ENCODE measurements at places on chromosomes 7 and 10.

- DNase-seq = no peak
Observed at GRCh38 chr7:41786404-41786803, 83.5 kb upstream of the INHBA start.

- peak; percentile 82 for DNase-seq
Observed at GRCh38 chr7:129958643-129959470, 6.1 kb upstream of the UBE2H start.

- DNase-seq = no peak
Observed at GRCh38 chr10:105181626-105182025, 540.5 kb downstream of the SORCS3 start.

- peak; percentile 21 for DNase-seq
Observed at GRCh38 chr7:4799508-4800268, 24.3 kb downstream of the AP5Z1 start.

GRCh38 chr7:66265566-66265965 lies 60.4 kb downstream of the TPST1 start:
- no peak for DNase-seq

- no peak for DNase-seq
Observed at GRCh38 chr7:42494199-42494710, 257.2 kb upstream of the GLI3 start.

DNA sequence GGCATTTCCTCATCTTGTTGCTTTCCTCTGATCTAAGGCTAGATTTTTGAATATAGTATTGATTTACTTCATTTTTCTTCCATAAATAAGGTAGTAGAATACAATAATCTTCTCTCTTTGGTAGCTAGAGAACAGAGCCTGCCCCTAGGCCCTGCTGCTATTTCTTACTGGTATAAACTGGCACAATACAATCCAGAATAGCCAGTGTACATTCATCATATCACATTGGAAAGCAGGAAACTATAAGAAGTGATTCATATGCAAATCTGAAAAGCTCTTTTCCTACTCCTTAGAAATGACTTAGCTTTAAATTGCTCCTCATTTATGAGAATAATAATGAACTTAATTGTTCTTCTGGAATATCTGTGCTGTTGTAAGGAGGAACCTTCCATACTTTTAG lies 100.2 kb downstream of the KCND2 start:
- no peak for DNase-seq

- DNase-seq = no peak
Observed at GRCh38 chr7:149879271-149879743, 5.5 kb downstream of the ATP6V0E2 start.

DNA sequence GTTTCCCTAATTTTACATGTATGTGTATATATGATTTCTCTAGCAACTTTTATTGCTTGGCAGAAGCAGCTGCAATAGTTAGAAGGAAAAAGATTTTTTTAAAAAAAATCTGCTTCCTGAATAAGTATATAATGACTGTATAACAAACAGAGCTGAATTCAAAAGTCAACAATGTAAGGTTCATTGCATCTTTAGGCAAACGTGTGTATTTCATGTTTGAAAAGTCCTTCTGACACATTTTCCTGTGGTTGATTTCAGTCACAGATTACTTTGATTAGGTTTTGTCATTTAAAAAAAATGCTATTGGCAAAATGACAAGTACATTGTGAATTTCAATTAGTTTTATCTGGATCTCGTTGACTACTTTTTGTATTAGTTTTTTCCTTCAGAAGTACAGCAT lies 231.0 kb downstream of the CSTF2T start:
- DNase-seq = no peak

GRCh38 chr7:71385330-71385729 lies 253.4 kb downstream of the GALNT17 start:
- DNase-seq = no peak

DNA sequence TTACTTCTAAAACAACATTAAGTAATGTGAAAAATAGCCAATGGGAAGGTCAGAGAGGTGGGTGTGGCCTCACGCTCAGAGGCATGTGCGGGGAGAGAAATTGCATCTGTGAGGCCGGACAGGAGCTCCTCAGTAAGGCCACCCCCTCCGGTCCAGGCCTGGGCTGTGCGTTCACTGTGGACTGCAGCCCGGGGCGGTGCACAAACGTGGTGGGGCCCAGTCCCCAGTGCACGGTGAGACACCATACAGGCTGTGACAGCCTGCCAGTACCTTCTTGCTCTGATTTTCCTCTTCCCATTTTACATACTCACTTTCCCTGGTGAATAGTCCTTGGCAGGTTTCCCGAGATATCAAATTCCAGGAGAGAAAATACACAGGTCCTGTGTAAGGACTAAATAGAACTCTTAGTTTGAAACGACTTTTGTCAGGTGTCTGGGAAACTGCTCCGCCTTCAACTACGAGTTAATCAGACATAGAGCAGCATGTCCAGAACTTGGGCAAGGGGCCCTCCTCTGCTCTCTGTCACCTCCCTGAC lies 174.1 kb upstream of the MKI67 start:
- DNase-seq = no peak

DNA sequence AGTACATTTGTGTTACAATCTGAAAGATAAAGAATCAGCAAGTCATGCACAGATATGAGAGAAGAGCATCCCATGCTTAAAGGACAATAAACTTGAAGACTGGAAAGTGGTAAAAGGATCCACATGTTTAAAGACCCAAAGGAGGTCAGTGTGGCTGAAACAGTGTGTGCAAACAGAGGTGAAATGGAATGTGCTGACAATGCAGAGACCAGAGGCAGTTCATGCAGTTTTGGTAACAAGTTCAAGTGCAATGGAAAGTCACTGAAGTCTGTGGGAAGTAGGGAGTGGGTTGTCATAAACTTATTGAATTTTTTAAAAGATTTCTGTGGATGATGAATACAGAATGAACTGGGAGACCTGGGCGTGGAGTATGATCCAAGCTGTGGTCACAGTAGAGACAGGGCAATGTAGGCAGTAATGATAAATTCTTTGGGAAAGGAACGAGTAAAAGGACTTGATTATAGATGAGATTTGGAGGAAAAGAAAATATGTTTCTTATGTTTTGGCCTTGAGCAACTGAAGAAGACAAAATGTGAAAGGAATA lies 408.0 kb downstream of the HGF start:
- no peak for DNase-seq

- DNase-seq = no peak
Observed at GRCh38 chr10:127044186-127044585, 139.0 kb downstream of the DOCK1 start.

DNA sequence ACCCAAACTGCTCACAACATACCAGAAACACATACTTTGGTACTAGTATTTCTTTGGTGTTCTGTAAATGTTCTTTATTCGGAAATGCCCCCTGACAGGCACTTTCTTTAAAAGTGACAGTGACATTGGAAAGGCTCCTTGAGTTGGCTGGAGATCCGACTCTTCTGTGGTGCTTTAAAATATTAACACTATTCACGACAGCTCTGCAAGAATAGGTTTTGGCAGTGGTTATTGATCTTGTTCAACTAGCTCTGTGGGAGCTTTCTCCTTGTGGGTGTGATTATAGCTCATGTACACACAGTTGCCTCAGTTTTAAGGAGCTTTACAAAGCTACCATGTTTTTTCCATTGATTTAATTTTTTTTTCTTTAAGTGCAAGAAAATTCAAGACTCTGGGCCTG lies 30.3 kb upstream of the SLC39A12 start:
- DNase-seq = no peak

GRCh38 chr10:13046851-13047528 lies 45.5 kb upstream of the CCDC3 start:
- DNase-seq = no peak

GRCh38 chr7:145845345-145845744 lies 271.3 kb upstream of the CNTNAP2 start:
- no peak for DNase-seq

DNA sequence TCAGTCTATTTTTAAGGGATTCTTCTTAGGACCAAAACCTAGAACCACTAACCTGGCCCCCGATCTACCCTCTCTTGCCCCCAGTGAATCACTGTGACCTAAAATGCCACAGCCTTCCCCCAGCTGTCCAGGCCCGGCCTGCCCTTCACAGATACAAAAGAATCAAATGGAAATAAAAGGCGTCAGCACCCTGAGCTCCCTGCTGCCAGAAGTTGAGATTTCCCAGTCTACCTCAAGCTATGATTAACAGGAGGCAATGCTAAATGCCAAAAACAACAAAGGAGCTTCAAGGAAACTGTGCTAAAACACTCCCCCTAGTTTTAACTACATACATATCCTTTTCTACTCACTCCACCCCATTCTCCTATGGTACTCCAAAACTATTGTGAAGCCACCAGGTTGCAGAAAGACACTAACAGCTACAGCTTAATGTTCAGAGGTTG lies 67.8 kb downstream of the GSAP start:
- no peak for DNase-seq

GRCh38 chr7:77917500-77918262 lies 119.1 kb downstream of the PHTF2 start:
- DNase-seq = no peak

GRCh38 chr7:134464496-134464895 lies 5.6 kb upstream of the AKR1B1 start:
- DNase-seq = no peak

DNA sequence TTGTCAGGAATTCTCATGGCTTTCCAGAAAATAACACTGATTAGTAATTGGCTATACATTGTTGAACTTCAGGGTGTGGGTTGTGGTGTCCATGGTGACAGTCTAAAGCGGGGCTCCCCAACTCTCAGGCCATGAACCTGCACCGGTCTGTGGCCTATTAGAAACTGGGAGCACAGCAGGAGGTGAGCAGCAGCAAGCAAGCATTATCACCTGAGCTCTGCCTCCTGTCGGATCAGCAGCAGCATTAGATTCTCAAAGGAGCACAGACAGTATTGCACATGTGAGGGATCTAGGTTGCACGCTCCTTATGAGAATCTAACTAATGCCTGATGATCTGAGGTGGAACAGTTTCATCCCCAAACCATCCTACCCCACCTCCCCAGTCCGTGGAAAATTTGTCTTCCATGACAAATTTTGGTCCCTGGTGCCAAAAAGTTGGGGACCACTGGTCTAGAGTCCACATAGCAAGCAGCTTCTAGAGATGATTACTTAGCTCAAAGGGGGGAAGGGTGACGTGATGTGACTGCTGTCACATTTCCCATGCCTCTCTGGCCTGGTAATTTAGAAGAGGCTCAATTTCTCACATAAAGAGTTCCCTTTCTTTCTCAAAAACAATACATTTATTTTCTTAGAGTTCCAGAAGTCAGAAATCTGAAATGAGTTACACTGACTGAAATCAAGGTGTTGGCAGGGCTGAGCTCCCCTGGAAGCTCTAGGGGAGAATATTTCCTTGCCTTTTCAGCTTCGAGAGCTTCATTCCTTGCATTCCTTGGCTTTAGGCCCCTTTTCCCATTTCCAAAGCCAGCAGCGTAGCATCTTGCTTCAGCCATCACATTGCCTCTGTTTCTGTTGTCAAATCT lies 17.6 kb upstream of the FAM221A start:
- no peak for DNase-seq

- no peak for DNase-seq
Observed at GRCh38 chr7:108331971-108332370, 124.3 kb downstream of the NRCAM start.

DNA sequence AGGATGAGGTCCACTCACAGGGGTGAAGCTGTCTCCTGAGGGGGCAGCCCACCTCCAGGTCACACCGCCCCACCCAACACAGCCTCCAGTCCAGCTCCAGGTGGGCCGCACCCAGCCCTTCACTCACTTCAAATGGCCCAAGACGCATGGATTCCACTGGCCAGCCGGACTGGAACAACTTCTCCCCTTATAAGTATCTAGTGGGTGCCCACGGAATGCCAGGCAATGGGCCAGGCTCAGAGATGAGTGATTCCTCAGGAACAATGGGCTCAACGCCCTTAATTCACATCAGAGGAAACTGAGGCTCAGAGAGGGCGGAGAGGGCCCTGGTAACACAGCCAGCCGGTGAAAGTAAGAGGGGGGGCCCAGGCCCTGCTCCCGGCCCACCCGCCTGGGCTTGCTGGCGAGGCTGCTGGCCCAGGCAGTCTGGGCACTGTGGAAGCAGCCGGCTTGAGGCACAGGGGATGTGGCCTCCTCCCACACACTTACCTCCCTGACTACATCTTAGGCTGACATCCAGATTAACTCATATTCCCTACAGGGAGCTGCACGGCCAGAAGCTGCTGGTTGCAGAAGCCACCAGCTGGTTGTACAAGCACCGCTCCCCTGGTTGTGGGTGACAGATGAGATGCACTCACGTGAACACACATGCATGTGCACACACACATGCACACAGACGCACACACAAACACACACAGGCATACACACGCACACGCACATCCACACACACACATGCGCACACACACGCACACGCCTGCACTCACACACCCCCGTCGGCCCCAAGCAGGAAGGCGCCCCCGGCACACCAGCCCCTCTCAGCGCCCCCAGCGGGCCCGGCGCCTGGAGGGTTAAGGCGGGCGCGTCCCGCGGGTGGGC lies 1.0 kb upstream of the FAM20C start:
- no peak for DNase-seq

GRCh38 chr7:135192914-135193536 lies 18.3 kb downstream of the WDR91 start:
- DNase-seq = no peak

GRCh38 chr7:154960063-154960790 lies 42.7 kb downstream of the PAXIP1 start:
- no peak for DNase-seq

Measured in Calu3 (cell line).